ENCODE measurements at places on chromosomes 3 and 15.

GRCh38 chr3:37537914-37538691 lies 323.6 kb upstream of the CTDSPL start:
- no peak for DNase-seq

DNA sequence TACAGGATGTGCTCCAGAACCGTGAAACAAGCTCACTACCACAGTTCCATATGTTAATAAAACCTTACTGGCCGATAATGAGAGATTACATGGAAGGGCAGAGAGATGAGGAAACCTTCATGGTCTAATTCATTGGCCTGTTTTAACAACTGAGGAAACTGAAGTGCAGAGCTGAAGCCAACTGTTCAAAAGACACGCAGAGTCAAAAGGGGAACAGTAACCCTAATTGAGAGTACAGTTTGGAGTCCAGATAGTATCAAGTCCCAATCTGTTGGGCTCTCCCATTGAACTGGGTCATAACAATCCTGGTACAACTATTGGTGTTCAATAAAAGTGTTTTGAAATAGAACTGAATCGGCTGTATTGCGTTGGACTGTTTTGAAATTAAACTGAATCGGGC lies 69.6 kb downstream of the SLC12A8 start:
- no peak for DNase-seq

GRCh38 chr3:130816561-130817445 lies 70.2 kb upstream of the PIK3R4 start:
- DNase-seq, result no peak

DNA sequence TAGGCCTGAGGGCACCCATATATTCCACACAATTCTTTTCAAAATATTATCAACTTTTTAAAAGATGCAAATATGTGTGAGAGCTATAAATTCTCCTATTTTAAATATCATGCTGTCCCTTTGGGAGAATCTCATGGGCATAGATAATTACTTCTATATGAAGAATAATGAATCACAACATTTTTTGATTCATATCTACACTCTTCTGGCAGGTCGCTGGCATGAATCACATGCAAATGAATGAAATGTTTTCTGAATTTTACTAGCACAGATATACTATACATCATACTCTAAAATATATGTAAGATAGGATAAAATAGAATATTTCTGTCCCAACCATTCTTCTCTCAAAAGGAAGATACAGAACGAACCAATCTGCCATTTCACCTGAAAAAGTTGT lies 277.7 kb upstream of the KCNH8 start:
- no peak for DNase-seq

GRCh38 chr15:65956307-65956706 lies 87.0 kb downstream of the RAB11A start:
- DNase-seq, result no peak

DNA sequence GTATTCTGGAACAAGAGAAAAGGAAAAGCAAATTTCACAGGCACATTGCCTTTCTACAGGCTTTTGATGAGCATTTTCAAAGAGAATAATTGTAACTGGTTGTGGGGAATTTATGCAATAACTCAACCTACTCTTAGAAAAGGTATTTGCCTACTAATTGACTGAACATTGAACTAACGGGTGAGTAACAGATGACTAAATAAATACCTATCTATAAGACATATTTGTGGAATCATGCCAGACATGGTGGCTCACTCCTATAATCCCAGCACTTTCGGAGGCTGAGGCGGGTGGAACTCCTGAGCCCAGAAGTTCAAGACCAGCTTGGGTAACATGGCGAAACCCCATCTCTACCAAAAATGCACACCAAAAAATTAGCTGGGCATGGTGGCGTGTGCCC lies 367.7 kb downstream of the CGGBP1 start:
- no peak for DNase-seq

DNA sequence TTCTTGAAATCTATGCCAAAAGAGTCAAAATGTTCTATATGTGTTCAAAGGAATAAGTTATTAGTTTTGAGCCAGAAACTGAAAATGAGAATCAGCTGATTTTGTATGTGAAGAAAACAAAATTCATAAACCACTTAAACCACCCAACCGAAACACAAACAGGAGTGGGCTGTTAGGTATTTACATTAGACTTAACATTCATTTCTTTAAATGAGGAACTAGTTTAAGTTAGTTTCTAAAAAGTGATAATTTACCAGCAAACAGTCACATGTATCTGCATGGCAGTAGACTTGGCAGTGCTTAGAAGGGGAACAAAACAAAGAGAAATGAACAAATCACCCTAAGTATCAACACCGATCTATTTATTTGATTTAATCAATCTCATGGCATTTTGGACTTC lies 128.0 kb downstream of the GMNC start:
- DNase-seq, result no peak
